ENCODE measurements at places on chromosomes 7 and 10. TPM values are rescaled to one million over a fixed set of nuclear protein-coding genes. Genes with fewer than 3 reads are reported as not detected.

GRCh38 chr10:70549962-70550458, 52.5 kb downstream of the PRF1 start:
- peak; percentile 73 for DNase-seq

The GSTO1 gene
- 123 TPM for total RNA-seq

The UTF1 gene
- total RNA-seq: not detected

The ADARB2 gene
- 0.17 TPM for total RNA-seq

The RBM20 gene
- total RNA-seq: 1.8 TPM

DNA sequence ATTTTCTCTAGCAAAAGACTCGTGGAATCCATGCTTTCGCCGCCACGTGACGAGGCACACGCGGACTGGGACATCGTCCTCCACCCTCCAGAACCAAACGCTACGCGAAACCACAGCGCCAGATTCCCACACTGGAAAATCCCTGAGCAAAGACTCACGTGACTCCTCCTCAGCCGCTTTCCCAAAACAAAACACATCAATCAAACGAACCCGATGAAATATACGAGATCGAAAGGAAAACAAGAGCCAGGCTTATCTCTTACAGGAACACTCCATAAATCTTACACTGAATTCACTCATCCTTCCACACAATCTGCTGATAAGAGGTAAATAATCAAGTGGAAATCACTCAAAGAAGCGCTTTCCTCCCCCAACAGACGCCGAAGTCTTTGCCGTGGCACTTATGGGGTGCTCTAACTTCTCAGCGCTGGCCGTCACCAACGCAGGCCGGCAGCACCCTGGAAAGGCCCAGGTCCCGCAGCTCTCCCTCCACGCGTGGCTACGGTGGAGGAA, 23.8 kb downstream of the DIP2C start:
- no peak for DNase-seq

GRCh38 chr7:24110056-24110455, 173.9 kb upstream of the NPY start:
- DNase-seq: no peak

The GJD4 gene
- total RNA-seq: not detected

The DENND10 gene
- 55.2 TPM for total RNA-seq

The GPER1 gene
- total RNA-seq: 0.63 TPM

DNA sequence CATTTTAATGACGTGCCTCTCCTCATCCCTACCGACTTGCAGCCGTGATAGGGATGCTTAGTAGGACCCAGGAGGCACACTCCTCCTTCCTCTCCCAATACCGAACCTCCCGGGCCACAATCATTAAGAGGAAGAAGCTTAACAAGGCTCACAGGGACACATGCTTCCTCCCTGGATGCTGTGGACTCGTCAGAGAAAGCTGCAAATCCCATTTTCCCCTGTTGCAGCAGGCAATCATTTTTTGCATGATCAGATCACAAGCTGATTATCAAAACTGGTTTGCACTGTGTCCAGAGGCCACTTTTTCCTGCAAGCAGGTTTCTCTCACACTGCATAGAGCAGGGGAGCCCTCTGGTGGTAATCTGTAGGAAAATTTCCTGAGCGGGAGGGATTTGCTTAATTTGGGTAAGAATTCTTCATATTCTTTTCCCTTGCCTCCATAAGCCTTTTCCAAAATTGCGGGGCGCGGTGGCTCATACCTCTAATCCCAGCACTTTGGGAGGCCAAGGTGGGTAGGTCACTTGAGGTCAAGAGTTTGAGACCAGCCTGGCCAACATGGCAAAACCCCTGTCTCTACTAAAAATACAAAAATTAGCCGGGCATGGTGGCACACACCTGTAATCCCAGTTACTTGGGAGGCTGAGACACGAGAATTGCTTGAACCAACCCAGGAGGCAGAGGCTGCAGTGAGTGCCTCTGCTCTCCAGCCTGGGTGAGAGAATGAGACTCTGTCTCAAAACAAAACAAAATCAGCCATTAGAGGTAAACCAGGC, 16.1 kb upstream of the LAMB4 start:
- DNase-seq: peak; percentile 85

The AKR1C4 gene
- total RNA-seq: not detected

DNA sequence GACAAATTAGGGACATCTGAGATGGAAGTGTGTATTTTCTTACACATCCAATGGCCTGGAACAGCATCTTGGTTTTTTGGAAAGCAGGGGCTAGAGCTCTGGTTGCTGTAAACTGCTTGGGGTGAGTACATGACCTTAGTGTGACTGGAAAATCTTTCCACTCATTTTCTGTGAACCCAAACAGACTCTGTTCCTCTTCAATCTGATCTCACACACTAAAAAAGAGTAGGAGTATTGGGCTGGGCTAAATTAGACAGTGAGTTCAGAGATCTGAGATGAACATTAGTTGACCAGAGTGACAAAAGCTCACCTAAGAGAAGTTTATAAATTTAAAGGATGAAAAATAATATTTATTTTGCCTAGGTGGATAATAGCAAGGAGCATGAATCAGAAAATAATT, 59.2 kb downstream of the OR13A1 start:
- no peak for DNase-seq

DNA sequence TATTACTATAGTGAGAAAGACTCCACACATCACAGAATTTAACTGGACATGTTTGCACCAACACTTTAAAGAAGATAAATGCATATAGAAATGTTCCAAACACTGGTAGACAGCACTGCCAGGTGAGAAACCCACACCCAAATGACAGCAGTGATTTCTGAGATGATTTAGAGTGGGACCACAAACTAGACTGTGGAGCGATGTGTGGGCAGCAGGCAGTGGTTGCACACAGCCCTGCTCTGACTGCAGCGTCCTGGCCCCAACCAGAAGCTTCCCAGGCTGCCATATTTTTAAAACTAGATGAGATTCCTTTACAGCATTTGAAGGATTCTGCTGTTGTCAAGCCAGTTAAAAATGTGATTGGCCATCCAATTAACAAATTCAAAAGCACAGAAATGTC, 47.7 kb upstream of the COMMD3 start:
- no peak for DNase-seq

The SUN3 gene
- not detected for total RNA-seq

GRCh38 chr7:113968713-113969112, 49.9 kb upstream of the PPP1R3A start:
- DNase-seq: peak; percentile 7

GRCh38 chr7:74236284-74236683, 17.9 kb downstream of the RFC2 start:
- no peak for DNase-seq

The FUOM gene
- total RNA-seq: 16.0 TPM

- no peak for DNase-seq
Measured at GRCh38 chr7:12814107-12814506, 126.7 kb downstream of the ARL4A start.

DNA sequence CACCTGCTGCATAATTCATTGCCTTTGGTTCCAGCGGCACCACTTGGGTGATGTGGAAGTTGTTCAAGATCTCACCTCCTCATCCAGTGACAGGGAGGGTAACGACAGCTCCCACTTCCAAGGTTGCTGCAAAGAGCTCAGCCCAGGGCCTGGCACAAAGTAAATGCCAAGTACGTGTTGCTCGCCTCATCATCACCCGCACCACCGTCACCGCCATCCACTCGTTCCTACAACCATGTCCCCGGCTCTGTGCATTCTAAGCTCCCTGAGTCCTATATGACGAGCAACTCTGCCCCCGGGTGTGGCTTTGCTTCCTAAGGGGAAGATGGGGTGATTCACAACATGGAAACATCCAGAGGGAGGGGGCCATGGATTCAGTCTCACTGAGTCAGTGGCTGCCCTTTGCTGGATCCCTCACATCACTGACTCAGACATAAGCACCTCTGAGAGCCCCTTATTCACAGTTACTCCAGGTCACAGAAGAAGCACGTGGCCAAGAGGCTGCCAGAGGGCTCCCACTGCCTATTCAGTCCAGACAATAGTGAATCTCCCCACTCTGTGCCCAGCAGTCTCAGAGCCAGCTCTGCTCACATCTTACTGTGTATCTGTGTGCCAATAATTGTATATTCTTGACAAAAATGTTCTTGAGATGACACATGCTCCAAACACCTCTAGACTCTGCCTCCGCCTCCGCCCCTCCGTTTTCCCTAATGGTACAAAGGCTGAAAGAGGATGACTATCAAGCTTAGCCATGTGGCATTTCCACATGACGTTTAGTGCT, 159.1 kb downstream of the GFRA1 start:
- no peak for DNase-seq

DNA sequence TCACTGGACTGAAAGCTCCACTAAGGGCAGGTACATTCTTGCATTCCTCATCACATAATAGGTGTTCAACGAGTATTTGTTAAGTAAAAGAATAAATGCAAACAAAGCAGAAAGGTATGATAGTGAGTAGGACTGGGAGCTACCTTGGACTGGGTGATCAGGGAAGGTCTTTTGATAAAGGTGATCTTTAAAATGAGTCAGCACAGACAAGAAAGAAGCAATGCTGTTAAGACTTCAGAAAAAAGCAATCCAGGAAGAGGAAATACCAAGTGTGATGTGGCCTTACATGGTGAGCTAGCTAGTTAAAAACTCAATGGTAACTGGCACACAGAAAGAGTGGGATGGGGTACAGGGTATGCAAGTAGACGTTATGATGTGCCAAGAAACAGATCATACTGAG, 40.1 kb downstream of the TSPAN12 start:
- no peak for DNase-seq

DNA sequence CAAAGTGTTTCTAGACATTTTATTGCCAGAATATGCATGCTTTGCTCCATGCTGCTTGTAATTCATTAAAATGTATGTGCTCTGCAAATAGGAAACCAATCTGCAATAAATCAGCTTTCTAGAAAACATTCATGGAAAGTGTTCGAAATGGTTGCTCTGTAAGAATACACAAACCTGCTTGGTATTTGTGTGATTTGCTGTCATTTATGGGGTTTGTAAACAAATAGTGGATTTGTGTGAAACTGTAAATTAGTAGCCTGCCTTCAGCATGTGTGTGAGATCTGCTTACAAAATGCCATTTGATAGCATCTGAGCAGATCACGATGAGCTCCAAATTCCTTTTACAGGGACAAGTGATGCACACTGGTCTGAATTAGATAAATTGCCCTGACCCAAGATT, 219.0 kb upstream of the CSTF2T start:
- no peak for DNase-seq

The AKR1C2 gene
- 16.2 TPM for total RNA-seq

DNA sequence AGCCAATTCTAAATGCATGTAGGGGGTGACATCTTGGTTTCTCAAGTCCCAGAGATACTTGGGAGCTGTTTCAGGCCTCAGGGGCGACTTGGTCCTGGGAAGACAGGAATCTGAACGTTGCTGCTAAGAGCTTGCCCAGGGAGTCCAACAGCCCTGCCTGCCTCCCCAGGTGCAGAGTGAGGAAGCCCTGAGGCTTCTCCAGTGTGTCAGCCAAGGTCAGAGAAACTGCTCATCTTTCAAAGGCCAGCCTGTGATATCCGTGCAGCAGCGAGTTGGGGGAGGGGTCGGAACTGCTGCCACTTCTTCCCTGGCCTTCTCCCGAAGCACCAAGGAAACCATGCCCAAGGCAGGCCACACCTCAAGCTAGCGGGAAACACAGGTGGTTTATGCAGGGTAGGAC, 9.7 kb downstream of the GDF2 start:
- DNase-seq: no peak

DNA sequence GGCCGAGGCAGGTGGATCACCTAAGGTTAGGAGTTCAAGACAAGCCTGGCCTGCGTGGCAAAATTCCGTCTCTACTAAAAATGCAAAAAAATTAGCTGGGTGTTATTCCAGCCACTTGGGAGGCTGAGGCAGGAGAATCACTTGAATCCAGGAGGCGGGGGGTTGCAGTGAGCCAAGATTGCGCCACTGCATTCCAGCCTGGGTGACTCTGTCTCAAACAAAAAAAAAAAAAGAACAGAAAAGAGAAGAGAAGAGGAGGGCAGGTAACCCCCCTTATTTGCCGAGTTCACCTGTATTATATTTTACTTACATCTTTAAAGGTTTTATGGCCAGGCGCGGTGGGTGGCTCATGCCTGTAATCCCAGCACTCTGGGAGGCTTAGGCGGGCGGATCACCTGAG, 91.7 kb downstream of the RNF216 start:
- DNase-seq: no peak

The ACTL6B gene
- total RNA-seq: not detected

DNA sequence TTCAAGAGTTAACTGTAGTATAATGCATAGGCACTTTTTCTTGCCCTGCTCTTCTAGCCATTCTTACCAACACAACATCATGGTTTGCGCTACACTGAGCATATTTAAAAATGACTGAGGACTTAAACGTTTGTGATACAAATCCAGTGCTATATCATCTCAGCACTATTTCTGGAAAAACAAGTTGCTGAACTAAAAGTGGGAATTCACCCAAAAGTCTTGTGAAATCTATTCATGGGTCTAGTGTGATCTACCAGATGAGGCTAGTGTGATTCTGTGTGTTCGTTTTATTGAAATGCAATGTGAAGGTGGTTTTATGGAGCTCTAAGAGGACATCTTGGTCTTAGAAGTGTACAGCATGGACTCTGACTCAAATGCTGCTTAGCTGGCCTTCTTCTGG, 584.6 kb upstream of the POM121L12 start:
- DNase-seq: no peak

The IFIT1B gene
- not detected for total RNA-seq

The SRRM3 gene
- 1.7 TPM for total RNA-seq

DNA sequence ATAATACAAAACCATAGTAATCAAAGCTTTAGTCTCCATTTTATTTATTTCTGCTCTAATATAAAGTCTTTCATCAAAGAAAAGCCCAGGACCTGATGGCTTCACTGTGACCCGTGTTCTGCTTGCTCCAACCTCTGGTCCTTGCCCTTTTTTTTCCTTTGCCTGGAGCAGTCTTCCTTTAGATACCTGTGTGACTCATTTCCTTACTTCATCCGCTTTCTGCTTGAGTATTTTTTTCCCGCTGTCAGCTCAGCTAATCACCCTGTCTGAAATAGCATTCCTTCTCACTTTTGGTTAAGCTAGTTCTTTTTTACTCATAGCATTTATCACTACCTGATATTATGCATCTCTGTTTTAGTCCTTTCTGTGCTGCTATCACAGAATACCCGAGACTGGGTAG, 194.8 kb downstream of the ABCA13 start:
- DNase-seq: no peak

GRCh38 chr10:132785723-132786475, at the start of gene NKX6-2:
TSS of gene NKX6-2 (minus strand) at chr10:132786147. CDS start at chr10:132785948, 199 bp downstream.
- no peak for DNase-seq

DNA sequence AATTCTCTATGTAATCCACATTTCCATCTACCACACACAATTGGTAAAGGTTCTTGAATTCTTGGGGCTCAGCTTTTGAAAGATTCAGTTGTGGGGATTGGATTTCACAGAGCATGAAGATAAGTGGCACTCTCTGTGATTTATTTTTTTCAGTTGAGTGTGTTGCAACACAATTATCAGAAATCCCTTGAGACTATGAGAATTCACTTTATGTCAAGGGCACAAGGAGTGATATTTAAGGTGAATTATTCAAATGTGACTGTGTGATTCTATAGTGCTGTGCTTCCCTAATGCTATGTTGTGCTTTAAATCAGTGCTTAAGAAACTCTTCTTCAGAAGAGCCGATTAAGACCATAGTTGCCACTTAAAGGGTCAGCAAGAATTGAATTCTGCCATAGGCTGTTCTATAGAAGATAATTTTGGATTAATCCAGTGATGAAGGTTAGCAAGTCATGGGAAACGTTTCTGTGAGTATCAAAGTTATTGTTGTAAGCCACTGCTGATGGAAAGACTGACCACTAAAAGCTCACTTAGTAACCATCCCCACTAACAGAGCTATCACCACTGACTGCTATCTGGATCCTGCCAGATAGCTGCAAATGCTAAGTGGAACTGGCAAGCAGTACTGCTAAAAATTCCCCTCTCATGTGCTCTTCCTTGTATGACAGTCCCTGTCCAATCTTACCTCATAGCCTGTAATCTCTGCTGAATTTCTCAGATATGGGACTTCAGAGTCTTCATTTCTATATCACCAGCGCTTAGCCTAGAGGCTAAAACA, 134.0 kb upstream of the SEMA3D start:
- DNase-seq: no peak

The PRSS2 gene
- total RNA-seq: not detected
